ENCODE measurements at places on chromosomes 4 and X.

DNA sequence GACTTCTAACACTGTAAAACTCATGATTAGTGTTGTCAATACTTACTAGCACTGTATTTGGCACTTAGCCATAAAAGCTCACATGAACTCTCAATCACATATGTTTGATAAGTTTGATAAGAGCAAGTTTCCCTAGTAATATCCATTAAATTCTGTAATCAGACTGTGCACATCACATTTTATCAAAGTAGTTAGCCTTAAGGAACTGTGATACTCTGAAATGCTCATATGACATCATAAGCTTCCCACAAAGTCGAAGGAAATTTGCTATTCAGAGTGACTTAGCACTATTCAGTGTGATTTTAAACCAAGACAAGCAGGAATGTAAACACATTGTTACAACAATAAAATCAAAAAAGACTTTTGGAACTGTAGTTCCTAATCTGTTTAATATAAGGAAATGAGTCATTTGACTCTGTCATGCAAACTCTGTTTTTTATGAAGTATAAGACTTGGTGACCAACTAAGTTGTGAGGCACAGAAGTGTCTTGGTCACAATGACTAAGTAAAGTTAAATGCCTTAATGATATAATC, 6.7 kb downstream of the SLC7A11 start:
- DNase-seq, result no peak

GRCh38 chrX:48834383-48834709, 1.1 kb downstream of the PCSK1N start:
- DNase-seq, result no peak

DNA sequence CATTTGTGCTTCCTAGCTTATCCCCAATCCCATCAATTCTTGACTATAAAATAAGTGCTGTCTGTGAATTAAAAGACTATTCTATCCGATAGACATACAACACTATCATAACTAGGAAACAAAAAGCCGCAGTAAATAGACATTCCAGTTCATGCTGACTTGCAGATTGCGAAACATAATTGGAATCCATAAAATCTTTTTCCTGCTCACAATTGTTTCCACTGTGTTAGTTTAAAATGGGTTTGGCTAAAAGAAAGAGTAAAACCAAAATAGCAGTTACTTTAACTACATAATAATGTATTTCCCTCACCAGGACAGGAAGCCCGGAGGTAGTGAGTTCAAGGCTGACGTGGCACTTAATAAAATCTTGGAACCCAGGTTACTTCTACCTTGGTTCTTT, 17.2 kb downstream of the SMIM31 start:
- DNase-seq, result no peak

- DNase-seq, result peak; percentile 3
These were observed 608 bp downstream of the TAF1 start for GRCh38 chrX:71366674-71367256.

- DNase-seq, result no peak
These were observed 89.1 kb downstream of the AKAP4 start for GRCh38 chrX:50111742-50112141.

DNA sequence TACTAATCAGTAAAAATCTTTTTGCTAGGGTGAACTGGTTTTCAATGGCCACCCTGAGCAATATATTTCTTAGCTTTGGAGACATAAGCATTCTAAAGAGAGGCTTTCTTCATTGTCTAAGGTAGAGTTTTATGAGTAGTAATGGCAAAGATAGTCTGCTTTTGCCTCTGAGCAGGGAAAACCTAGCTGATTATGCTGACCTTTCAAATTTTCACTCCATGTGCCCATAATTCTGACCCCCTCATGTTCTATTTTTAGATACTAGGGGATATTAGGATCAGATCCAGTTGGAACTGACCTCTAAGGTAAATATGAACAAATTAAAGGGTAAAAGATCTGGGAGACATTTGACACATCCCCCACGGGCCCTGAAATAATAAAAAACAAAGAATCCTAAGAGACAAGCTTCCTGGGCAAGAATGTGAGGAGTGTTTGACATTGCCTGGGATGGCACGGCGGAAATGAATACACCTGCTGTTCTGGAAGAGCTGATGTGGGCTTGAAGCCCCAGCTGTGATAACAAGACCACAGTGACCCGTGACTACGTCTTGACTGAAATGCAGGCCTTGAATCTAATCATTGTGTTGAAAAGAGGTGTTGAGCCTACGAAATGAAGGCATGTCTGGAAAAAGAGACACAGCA, 392.1 kb upstream of the FRG1 start:
- DNase-seq, result no peak

DNA sequence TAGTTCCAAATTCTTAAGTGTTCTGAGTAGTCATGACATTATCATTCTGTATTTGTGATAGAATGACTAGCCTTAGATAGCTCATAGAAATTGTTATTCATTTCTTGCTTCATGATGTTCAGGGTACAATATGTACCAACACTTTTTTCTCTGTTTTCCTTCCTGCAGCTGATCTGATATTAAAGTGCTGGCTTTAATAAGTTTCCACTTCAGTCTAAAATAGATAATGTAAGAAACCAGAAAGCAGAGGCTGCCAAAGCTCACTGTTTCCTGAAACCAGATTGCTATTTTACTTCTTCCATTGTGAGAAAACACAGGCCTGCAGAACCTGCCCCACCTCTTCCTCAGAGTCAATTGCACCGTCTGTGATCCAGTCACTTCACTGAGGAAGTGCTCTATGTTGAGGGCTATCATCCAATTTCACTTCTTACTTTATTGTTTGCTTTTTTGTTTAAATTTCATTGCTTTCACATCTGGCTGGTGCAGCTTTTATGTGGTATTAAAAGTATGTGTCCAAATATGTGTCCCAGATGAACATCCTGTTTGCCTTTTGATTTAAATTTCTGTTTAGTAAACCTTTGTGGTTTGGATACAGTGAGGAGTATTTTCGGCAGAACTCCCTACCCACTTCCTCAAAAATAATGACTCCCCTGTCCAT, 652.1 kb downstream of the ANKRD50 start:
- no peak for DNase-seq

Measured in T follicular helper cell (primary cell).